NCI-H524 treated with DMSO at 0.1 percent for 48 hours (cell line): ENCODE measurements at places on chromosomes 1 and 21.

GRCh38 chr21:36097427-36098181 is 27.8 kb downstream of the CBR1 start:
- no peak for DNase-seq

DNA sequence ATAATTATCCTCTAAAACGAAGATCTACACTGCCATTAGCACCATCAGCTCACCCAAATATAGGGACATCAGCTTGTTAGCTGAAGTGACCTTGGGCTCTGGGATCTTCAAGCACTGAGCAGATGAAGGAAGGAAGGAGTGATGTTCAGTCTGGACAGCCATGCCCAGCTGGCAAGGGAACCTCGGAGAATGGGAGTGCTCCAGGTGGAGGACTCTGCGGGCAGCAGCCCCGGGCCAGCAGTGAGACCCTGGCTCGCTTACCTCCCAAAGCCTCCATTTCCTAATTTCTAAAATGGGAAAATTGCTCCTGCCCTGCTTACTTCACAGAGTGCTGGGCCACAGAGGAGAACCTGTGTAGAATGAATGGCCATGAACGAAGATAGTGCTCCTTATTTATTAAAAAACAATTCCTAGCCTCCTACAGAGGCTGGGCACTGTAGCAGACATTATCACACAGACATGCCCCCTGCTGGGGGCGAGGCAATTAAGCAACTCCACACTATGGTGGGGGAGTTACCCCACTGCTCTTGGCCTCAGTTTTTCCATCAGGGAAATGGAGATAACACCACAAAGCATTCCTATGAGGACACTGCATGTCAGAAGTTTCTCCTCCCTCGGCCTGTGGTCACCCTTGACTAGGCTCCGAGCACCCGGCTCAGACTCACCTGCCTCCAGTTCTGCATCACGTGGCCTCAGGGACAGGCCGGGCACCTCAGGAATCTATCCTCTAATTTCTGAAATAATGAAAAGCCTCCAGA is 117.6 kb downstream of the KCNN3 start:
- DNase-seq = no peak

DNA sequence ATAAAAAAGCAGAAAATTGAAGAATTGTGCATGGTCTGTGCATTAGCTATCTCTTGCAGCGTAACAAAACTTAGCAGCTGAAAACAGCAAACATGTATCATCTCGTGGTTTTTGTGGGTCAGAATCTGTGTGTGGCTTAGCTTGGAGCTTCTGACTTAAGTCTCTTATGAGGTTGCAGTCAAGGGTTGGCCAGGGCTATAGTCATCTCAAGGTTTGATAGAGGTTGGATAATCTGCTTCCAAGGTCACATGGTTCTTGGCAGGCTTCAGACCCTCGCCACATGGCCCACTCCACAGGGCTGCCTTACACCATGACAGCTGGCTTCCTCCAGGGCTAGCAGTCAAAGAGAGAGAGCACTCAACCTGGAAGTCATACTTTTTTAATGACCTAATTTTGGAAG is 35.9 kb downstream of the CNST start:
- peak; percentile 60 for DNase-seq

GRCh38 chr21:45973475-45974072 is 8.0 kb upstream of the COL6A1 start:
- peak; percentile 28 for DNase-seq

DNA sequence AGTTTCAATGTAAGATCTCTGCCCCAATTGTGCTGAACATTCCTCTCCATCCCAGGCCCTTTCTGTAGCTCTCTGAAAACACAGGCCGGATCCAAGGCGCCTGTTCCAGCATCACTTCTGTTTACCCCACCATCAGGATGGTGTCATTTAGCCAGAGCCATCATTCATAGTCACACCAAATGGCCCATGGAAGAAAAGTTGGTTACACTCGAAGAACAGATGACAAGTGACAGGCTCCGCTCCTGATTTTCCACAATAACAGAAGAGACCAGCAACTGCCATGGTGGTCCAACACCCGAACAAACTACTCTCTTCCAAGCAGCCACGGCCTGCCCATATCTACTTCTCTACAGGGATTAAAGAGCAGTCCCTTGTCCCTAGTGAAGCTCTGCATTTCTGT is 59.9 kb upstream of the PROX1 start:
- no peak for DNase-seq

- DNase-seq = no peak
These were observed 27.0 kb downstream of the DPYD start for GRCh38 chr1:97893844-97894243.
